ENCODE measurements at places on chromosomes 11 and 22.
A peak's percentile ranks its signal among the peaks of the same experiment; 100 is the strongest.

DNA sequence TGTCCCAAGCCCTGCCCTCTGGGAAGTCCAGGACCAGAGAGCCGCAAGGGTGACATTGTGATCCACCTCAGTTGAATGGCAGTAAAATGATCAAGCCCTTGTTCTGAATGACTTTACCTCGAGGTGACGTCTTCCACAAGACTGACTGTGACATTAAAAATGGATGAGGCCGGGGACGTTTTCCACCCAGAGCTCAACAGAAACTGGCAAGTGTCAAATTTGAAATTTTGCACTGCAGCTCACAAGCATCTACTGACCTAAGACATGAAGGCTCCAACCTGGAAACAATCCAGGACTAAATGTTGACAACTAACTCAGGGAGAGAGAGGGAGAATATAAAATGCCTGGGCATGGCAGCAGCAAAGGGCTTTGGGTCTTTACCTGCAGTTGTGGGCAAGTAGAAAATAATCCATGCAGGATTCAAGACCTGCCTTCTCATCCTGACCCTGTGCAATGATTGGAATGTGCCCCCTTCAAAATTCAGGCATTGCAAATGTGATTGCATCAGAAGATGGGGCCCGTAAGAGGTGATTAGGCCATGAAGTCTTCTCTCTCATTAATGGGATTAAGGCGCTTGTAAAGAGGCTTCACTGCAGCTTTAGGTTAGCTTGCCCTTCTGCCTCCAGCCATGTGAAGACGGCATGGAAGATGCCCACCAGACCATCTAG is 33.6 kb upstream of the CLMP start:
- DNase-seq, result no peak

DNA sequence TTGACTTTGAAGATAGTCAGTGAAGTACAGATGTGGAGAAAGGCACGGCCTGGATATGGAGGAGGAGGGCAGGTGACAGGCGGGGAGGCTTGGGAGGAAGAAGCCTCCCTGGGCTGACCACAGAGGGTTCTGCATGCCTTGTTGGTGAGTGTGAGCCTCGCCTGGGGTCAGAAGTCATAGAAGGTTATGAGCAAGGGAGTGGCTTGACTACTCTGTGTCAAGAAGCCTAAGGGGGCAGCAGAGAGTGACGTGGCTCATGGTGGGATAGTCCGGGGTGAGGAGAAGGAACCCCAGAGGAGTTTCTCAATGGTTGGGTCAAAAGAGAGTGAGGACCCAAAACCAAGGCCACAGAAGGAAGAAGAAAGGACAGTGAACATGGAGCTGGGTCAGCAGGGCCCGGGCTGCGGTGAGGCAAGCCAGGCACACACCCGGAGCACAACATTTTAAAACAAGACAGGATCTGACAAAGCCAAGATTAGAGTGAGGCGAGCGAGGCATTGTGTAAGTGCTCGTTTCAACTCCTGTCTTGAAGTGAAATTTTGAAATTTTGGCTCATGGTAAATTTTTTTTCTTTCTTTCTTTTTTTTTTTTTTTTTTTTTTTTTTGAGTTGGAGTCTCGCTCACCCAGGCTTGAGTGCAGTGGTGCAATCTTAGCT is 31.9 kb downstream of the PDGFB start:
- DNase-seq, result no peak

GRCh38 chr22:49604732-49605302 is 222.9 kb downstream of the BRD1 start:
- no peak for DNase-seq

GRCh38 chr11:43738600-43739409 is 58.3 kb downstream of the HSD17B12 start:
- DNase-seq, result no peak

GRCh38 chr11:14908214-14908880 is 16.3 kb upstream of the CYP2R1 start:
- peak; percentile 72 for DNase-seq

GRCh38 chr11:3840870-3841425 is at the start of gene RHOG:
TSS of gene RHOG (minus strand) at chr11:3840959. CDS start at chr11:3828138, 12,821 bp downstream.
- DNase-seq, result peak; percentile 75

GRCh38 chr11:79406376-79406775 is 34.5 kb downstream of the TENM4 start:
- DNase-seq, result no peak

DNA sequence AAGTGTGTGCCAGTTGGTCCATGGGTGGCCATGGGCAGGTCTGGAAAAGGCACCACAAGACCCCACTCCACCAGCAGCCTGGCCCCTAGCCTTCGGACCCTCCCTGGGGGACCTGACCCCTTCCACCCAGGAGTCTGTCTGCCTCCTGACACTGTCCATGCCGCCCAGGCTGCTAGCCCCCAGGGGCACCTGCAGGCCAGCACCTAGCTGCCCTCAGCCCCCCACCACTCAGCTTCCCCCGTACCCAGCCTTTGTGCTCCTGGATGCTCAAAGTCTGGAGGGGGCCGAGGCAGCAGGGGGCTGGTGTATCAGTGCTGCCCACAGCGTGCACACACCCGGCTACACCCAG is 34.3 kb upstream of the OR10G7 start:
- no peak for DNase-seq

GRCh38 chr11:86292912-86293616 is 9.0 kb upstream of the HIKESHI start:
- peak; percentile 33 for DNase-seq

DNA sequence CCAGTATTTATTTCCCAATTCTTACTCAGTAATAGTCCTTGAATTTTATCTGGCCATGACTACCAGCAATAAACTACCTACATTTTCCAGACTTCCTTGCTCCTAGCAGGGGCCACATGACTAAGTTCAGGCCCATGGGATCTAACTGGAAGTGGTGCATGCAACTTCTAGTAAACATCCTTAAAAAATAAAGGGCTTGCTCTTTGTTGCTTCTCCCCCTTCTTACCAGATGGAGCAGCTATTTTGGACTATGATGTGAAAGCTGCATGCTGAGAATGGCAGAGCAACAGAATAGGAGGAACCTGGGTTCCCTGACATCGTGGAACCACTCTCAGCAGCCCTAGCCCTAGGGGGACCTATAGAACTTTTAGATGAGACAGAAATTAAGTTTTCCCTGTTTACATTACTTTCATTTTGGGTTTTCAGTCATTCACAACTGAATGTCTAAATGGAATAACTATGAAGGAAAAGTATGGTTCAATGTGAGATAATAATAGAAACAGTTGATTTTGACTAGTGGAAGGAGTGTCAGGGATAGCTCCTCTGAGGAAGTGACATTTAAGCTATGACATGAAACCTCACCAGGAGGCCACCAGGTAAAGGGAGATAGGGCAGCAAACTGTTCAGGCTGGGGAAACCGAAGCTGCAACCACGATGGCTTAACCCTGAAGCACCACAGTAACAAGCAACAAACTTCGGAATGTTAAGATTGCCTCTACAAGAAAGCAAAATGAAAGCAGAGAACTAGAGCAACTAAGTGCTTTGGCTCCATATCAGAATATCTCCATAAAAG is 48.9 kb downstream of the PHF21A start:
- DNase-seq, result no peak

DNA sequence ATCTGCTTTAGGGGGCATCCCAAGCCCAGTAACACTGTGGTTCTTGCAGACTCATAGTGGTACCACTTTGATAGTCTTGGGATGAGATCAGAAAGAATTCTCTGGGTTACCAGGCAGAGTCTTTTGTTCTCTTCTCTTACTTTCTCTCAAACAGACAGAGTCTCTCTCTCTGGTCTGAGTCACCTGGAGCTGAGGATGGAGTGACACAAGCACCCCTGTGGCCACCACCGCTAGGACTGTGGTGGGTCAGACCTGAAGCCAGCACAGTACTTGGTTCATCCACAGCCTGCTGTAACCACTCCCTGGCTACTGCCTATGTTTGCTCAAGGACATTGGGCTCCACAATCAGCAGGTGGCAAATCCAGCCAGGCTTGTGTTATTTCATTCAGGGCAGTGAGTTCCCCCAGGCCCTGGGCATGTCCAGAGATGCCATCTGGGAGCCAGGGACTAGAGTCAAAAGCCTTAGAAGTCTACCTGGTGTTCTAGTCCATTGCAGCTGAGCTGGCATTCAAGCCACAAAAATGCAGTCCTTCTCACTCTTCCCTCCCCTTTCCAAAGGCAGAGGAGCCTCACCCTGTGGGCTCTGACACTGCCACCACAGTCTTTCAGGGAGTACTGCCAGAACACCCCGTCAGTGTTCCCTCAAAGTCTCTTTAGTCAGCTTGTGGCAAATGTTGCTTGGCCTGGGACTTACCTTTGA is 29.9 kb downstream of the ENDOD1 start:
- no peak for DNase-seq

DNA sequence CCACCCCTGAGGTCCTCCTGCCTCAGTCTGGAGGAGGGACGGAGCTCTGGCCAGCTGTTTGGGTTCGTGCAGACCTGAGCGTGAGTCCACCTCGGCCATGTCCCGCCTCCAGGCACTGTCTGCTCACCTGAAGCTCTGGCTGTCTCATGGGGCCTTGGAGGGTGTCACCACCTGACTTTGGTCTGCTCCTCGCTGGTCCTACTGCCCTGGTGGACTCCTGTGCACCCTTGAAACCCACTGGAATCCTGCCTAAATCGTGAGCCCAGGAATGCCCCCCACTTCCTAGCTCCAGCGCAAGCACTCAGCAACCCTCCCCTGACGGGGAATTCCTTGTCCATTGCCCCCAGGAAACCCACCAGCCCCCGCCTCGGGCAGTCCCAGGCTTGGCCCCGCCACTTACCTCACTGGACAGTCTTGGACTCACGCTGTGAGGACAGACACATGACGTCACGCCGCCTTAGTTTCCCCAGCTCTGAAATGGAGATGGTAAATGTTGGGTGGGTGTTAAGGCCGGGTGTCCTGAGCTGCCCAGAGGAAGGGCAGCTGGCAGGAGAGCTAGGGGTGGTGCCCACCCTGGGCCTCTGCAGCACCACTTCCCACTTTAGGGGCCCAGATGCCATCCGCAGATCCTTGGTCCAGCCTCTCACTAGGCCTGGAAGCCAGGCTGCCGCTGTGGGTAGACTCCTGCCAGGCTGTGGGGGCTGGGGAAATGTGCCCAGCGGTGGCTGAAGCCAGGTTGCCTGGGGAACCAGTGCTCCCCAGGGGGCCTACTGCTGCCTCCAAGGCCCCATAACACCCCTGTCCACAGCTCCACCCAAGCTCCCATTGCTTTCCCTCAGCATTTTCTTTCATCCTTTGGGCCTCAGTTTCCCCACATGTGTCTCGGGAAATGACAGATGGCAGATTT is 18.2 kb upstream of the TBX1 start:
- no peak for DNase-seq

- DNase-seq, result no peak
These were observed 8.0 kb downstream of the MMP7 start for GRCh38 chr11:102522312-102523188.

DNA sequence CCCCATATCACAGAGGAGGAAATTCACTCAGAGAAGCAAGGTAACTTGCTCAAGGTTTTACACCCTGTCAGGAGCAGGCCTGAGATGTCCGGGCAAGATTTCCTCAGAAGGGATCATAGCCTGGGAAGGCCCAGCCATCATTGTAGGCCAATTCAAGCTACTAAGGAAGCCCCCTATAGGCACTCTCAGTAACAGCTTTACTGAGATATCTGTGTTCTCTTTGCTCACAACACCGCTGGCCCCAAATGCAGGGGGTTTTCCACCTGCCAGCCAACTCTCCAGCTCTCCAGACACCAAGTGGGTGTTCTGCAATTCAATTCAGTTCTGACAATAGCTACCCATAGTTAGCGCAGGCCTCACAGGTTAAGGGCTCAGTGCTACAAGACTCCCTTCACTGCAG is 84.0 kb downstream of the SLC36A4 start:
- DNase-seq, result no peak

- DNase-seq, result no peak
These were observed 37.5 kb upstream of the TSKU start for GRCh38 chr11:76745561-76746207.

GRCh38 chr22:43050995-43051394 is 36.0 kb upstream of the PACSIN2 start:
- no peak for DNase-seq

DNA sequence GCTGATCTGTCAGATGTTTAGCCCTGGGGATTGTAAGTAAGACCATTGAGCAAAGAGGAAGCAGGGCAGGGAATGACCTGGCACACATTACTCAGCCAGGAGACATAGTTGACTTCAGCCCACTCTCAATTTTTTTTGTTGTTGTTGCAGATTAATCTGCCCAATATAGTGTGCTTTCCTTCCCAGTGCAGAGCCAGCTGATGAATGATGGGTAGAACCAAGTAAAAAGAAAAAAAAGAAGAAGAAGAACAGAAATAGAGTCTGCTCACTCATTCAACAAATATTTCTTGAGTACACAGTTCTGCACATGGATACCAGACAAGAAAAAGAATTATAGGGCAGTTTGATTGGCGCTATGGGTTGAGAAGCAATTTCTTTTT is 292.7 kb downstream of the ETS1 start:
- DNase-seq, result no peak

DNA sequence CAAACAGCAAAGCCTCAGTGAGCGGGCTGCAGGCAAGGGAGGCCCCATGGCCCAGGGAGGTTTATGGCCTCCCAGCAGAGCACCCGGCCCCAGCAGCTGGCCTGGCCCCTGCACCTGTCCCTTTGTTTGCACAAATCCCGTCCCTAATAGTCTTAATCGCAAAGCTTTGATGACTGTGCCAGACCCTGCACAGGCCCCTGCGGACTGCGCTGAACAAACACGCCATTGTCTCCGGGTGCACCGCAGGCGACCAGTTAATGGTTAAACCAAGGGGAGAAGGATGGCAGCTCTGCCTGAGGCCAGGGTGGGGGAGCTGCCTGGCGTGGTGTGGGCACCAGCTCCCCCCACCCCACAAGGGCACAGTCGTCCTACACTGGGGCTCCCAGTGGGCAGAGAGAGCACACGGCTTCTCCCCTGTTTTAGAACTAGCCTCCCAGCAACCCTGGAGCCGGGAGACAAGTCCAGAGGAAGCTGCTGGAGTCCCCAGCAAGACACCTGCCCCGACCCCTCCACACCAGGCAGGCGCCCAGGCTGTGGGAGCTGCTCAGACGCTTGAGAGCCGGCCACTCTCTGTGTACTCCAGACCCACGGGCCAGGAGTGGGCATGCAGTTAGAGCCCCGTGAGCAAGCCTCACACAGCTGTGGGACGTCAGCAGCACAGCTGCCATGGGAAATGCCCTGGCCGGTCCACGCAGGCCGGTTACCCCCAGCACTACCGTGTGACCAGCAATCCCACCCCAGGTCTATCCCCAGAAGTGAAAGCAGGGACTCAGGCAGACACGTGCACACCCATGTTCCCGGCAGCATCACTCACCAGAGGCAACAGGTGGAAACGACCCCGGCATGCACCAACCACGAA is 39.7 kb upstream of the TH start:
- DNase-seq, result no peak

- no peak for DNase-seq
These were observed 96.5 kb downstream of the NXPE2 start for GRCh38 chr11:114774599-114775361.
